Brain microvascular endothelial cell (primary cell): ENCODE measurements at places on chromosomes 2 and 18.

- no peak for DNase-seq
These were observed 68.7 kb upstream of the MGAT4A start for GRCh38 chr2:98799375-98800329.

- no peak for DNase-seq
These were observed 116.4 kb downstream of the IRS1 start for GRCh38 chr2:226683196-226683595.

DNA sequence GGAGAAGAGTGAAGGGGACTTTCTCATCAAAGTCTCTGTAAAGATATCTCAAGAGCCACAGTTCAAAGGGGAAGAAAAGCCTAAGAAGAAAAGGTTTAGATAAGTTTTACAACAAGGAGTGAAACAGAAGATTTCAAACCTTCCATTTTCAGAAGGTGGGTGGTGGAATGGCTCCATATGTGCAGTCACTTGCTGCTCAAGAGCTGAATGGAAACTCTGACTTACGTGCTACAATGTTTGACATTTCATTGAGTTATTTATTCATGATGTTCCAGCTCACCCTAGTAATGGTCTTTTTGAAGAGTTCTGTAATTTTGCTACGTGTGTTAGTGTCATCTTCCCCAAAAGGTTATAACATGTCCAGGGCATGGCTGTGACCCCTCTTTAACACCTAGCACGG is 21.7 kb downstream of the LCT start:
- DNase-seq = no peak

GRCh38 chr18:62341473-62341872 is 16.4 kb downstream of the TNFRSF11A start:
- no peak for DNase-seq

DNA sequence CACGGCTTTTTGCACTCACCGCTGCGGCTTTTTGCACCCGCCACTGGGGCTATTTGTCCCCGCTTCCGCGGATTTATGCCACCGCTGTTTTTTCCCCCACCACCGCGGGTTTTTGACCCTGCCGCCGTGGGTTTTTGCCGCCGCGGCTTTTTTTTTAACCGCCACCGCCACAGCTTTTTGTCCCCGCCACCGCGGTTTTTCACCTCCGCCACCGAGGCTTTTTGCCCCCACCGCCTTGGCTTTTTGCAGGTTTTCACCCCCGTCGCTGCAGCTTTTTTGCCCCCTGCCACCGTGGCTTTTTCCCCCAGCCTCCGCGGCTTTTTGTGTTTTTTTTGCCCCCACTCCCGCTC is 2796.7 kb upstream of the TEKT4 start:
- DNase-seq = no peak

- peak; percentile 34 for DNase-seq
These were observed 60.4 kb upstream of the SLC8A1 start for GRCh38 chr2:40512256-40512655.

DNA sequence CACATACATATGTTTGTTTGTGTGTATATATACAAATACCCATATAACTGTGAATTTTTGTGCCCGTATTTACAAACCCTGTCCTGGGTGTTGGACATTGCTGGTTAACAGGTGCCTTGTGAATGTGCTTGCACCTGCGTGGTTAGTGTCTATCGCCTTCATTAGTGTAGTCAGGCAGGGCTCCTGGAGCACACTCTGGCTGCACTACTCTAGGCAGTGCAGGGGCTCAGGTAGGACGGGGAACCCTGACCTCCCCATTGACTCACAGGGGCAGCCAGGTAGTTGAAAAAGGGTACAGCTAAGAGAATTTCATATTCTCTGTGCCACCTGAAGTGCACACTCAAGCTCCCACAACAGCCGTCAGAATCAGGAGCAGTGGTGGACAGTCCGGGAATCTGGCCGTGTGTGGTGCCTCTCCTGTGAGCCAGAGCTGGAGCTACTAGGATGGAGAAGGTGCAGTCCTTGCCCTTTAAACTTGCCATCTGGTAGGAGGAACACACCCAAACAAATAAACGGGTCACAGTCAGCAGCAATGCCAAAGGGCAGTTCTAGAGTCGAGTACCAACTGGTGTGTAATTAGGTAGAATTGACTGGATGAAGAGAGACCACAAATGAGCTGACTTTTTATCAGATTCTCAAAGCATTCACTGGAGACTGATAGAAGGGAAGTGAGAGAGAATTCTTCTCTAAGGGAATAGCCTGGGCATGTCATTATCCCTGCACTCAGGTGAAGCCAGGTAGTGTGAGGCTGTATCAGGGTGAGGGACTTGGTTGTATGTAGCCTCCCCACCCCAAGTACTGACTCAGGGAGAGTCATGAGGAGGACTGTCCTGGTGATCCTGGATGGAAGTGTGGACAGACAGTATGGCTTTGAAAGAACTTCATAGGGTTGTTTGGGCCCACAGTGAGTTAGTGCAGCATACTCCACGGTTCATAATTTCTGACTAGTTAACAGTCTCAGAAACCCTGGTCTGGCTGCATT is 44.1 kb downstream of the FARP2 start:
- DNase-seq = no peak

DNA sequence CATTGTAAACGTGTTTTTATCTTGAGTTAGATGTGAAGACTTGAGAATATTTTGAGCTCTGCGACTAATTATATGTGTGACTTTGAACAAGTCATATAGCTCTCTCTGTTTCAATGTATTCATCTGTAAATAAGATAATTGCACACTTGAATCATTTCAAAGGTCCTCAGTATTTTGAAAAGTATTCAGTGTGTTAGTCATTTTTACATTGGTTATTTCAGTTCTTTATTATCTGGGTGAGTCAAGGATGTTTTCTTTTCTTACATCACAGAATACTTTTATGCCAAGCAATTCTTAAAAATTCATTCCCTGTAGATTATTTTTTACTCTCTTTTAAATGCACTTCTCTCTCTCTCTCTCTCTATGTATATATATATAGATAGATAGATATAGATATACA is 1098.0 kb upstream of the ZEB2 start:
- DNase-seq = no peak

GRCh38 chr2:31171142-31171541 is 32.9 kb upstream of the GALNT14 start:
- no peak for DNase-seq

GRCh38 chr18:45373286-45373880 is 241.9 kb upstream of the SLC14A2 start:
- DNase-seq = no peak

- DNase-seq = no peak
These were observed 62.1 kb upstream of the ACKR3 start for GRCh38 chr2:236507393-236508085.

- no peak for DNase-seq
These were observed 133.1 kb downstream of the EIPR1 start for GRCh38 chr2:3244486-3244885.

DNA sequence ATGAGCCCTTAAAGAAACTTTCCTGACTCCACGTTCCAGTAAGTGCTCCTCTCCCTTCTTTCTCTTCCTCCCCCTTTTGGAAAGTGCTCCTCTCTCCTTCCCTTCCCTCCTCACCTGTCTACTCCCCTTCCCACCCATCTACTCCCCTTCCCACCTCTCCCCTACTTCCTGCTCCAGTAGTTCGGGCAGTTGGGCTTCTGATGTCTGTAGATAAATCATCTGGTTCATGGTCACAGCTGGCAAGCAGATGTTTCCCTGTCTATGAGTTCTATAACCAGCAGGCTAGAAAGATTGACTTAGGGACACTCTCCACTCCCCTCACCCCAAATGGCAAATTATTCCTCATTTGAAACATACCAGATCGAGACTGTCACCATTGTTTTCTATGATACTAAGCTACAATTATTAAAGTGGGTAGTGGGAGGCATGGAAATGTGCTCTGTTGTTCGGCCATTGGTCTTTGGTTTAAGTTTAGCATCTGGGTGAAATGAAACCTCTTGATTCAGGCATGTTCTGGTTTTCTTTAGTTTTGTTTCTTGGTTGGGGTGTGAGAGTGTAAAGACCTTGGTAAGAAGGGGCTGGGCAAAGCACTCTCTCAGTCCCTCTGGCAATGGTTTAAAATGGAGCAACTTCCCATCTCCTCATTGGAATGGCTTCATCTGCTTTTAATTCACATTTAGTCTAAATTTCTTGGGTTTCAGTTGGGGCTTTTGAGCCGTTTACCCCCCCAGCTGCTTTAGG is 413.2 kb upstream of the SPRED2 start:
- DNase-seq = no peak

- DNase-seq = no peak
These were observed 44.4 kb downstream of the ORC4 start for GRCh38 chr2:147976102-147976501.
